Inflammatory macrophage treated with lipopolysaccharide for 1 hour (primary cell): ENCODE measurements at places on chromosomes 16 and 17.

GRCh38 chr16:54318941-54319340 lies 32.4 kb upstream of the IRX3 start:
- DNase-seq: no peak

- peak; percentile 8 for DNase-seq
Measured at GRCh38 chr17:14557480-14557879, 256.6 kb downstream of the HS3ST3B1 start.

GRCh38 chr17:49914664-49915063 lies 54.3 kb upstream of the DLX4 start:
- DNase-seq: no peak

- no peak for DNase-seq
Measured at GRCh38 chr17:59838052-59838916, 54.5 kb downstream of the TUBD1 start.

DNA sequence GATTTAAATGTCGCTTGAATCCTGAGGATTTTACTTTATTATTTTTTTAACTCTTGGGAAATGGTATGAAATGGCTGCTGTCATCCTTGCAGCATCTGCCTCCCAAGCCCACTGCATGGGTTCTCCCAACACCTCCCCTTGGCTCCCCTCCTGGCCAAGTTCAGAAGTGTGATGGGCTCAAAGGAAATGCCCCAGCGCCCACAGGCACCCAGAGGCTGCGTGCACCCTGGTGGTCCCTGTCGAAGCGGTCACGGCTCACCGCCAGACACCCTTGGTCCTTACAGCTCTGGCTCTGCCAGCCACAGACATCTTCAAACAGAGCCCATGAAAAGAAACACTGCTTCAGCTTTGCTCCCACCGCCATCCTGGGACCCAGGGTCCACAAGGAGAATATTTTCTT lies 334.7 kb downstream of the SOX9 start:
- no peak for DNase-seq

GRCh38 chr16:5979905-5980550 lies 882.4 kb upstream of the EEF2KMT start:
- no peak for DNase-seq

DNA sequence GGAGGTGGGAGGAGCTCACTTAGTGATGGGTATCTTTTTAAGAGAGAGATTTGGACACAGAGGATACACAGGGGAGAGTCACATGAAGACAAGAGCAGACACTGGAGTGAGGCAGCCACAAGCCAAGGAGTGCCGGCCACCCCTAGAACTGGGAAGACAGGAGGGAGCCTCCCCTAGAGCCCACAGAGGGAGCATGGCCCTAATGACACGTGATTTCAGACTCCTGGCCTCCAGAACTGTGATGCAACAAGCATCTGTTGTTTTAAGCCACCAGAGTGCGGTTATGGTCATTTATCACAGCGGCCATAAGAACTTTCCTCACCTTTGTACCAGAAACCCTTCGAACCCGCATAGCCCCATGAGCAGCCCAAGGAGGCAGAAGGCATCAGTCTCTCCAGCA lies 33.3 kb downstream of the SLC38A8 start:
- no peak for DNase-seq
